T-helper 22 cell (primary cell): ENCODE measurements at places on chromosomes 5 and 9.

DNA sequence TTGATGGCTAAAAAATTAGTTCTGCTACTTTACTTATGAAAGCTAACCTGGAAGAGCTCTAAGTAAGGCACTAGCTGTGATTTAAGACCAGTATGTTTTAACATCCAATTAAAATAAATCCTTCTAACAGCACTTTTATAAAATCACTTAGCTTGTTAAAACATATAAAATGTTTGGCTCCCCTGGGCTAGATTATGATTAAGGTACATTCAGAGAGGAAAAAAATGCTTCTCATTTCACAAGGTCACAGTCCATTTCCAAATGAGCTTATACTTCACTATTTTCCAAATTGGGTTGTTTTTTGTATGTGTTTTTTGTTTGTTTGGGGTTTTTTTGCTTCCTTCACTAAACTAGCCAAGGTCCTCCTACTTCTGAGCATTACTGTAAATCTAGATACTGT lies 875.0 kb upstream of the DMAC1 start:
- DNase-seq, result no peak

DNA sequence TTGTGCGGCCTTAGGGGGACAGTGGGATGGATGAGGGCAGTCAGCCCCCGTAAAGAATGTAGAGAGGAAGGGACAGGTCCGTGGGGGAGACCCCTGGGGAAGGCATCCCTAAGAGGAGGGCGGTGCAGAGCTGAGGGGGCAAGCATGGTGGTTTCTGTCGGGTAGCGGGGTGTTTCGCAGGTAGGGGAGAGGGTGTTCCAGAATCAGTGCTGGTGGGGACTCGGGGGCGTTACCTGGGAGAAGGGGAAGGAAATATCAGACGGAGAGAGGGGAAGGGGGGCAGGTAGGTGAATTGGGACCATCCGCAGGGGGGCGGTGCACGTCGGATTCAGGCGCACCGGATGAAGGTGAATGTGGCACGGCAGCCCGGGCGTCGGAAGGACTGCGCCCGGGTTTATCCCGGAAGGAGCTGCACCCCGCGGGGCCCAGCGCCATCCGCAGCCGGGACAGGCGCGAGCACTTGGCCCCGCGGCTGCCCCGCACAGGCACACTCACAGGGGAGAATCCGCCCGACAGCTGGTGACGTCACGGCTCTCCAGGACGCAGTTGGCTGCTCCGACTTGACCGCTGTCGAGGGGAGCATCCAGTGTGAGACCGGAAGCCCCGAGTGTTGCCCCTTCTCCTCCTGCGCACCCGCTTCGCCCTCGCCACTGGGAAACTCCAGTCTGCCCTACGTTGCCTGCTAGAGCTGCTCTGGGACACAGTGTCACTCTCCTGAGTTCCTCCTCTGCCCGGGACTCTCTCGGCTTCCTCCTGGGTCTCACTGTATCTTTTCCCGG lies 1.3 kb downstream of the CD72 start:
- peak; percentile 60 for DNase-seq

DNA sequence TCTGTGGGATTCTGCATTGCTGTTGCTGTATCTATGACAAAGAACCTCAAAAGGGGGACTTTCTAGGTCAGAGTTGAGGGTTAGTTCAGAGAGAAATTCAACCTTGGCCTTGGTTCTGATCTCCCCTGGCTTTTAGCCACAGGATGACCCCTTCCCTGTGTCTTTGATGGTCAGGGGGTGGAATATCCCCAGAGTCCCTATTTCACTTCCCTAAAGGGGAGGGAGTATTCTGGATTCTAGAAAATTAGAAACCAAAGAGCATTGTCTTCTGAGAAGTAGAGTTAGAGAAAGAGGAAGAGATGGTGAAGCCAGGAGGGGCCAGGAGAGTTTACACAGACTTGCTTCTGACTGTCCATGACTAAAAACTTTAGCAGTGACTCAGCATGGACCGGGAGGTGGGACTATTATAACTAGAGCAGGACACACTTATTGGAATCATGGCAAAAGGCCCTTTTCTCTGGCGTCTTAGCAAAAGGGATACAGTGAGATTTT lies 56.2 kb upstream of the LPAR1 start:
- DNase-seq, result no peak

GRCh38 chr9:71793386-71794105 lies 25.2 kb upstream of the CEMIP2 start:
- no peak for DNase-seq

- no peak for DNase-seq
Measured at GRCh38 chr5:106699198-106699597, 971.5 kb downstream of the EFNA5 start.

- DNase-seq, result no peak
Measured at GRCh38 chr9:138073808-138074207, 196.2 kb downstream of the CACNA1B start.

GRCh38 chr9:72979405-72980100 lies 26.7 kb upstream of the ALDH1A1 start:
- DNase-seq, result no peak

- DNase-seq, result no peak
Measured at GRCh38 chr5:64869419-64869818, 100.7 kb downstream of the CWC27 start.

DNA sequence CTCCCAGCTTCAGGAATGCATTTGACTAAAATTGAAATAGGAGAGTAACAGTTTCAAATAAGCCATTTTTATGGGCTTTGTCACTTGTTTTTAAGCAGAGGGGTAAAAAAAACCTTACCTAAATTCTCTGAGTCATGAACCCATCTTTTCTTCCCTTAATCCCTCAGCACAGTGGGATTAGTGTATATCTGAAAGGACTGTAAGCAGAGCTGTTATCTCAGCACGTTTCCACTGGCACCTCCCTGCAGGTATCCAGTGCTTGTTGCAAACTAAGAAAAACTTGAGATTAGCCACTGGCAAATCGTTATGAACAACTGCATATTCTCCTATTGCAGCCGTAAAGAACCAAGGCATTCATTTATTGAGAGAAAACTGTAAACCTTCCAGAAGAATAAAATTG lies 872.7 kb downstream of the EFNA5 start:
- DNase-seq, result no peak

GRCh38 chr9:32672469-32672868 lies 37.0 kb upstream of the TAF1L start:
- no peak for DNase-seq

- DNase-seq, result no peak
Measured at GRCh38 chr9:89677702-89678395, 73.0 kb downstream of the GADD45G start.

- DNase-seq, result no peak
Measured at GRCh38 chr9:117074342-117074662, 340.6 kb downstream of the ASTN2 start.

DNA sequence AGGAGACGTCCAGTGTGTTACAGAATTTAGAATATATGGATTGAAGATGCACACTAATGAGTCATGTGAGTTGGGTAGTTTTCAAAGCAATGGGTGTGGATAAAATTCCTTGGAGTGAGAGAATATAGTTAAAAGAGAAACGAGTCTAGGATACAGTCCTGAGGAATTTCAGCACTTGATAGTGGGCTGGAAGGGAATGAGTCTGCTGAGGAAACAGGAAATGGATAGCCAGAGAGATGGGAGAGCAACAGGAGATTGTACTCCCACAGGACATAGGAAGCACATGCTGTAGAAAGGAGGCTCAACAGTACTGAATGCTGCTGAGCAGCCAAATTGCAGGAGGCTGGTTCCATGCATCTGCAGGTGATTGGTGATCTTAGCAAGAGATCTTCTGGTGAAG lies 68.1 kb downstream of the FBN2 start:
- no peak for DNase-seq

DNA sequence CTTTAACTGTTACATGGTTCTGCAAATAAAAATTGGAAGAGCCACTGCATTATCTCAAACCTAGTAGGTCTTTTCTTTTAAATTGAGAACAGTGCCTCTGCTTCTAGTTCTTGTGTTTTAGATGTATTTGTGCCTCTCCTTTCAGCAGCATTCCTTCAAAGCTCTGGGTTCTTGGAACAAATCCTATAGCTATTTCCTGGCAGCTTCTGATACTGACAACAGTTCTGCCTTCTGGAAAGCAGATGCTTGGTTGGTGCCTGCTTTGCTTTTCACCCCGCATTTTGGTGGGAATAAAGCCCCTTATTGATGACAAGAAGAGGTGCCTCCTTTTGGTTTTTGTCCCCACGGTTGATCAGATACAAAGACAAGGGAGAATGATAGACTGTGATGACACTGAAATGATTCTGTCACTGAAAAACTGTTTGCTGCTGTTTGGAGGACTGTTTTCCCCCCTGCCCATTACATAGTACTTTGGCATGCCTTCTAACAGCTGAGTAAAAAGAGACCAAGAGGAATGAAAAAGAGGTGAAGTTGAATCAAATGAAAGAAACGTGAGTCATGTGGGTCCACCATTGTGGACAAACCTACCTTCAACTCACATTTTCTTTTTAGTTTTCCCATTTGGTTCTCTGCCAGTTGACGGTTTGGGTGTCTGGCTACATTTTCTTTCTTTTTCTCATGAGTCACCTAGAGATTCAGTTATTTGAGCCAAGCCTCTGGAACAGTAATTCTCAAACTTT lies 5.6 kb downstream of the PTCD2 start:
- DNase-seq, result no peak
